B cell (primary cell): ENCODE measurements at places on chromosomes 7 and 10. TPM values are rescaled to one million over a fixed set of nuclear protein-coding genes. Genes with fewer than 3 reads are reported as not detected.

INA gene
- polyA plus RNA-seq = 0.03 TPM in 1 of 2 replicates, not detected in the other

CYP17A1 gene
- polyA plus RNA-seq = not detected in 2 replicates

AFAP1L2 gene
- polyA plus RNA-seq = 4.7 and 4.8 TPM in 2 replicates

CCL24 gene
- polyA plus RNA-seq = not detected in 2 replicates

ZNF438 gene
- polyA plus RNA-seq = 2.0 and 2.9 TPM in 2 replicates
